ENCODE measurements at places on chromosomes 1 and 21.

DNA sequence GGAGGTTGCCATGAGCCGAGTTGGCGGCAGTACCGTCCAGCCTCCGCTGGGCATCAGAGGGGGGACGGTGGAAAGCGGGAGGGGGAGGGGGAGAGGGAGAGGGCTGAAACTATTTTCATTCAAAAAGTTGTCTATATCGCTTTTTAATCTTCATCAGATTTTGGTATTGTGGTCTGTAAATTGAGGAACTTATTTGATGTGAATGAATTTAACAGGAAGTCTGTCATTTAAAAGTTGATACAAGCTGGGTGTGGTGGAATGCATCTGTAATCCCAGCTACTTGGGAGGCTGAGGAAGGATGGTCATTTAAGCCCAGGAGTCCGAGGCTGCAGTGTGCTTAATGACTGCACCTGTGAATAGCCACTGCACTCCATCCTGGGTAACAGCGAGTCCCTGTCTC, 3.0 kb upstream of the EPHX4 start:
- no peak for DNase-seq

DNA sequence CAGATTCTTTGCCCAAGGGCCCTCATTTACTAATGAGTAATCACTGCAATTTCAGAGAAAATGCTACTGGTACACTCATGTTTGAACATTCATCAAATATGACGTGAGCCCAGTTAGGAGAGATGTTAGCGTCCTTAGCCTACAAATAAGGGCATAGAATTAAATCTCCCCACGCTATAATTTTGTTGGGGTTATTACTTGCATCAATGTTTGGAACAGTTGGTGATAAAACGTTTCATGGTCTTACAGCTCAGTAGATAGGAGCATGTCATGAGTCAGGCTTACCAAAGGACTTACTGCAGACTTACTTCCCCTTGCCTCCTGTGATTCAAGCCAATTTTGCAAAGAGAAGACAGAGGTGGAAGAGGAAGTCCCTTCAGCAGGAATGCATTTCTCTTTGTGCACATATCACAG, 304.0 kb downstream of the KIF26B start:
- no peak for DNase-seq

GRCh38 chr1:29855561-29856160, 619.3 kb downstream of the PTPRU start:
- DNase-seq, result no peak

DNA sequence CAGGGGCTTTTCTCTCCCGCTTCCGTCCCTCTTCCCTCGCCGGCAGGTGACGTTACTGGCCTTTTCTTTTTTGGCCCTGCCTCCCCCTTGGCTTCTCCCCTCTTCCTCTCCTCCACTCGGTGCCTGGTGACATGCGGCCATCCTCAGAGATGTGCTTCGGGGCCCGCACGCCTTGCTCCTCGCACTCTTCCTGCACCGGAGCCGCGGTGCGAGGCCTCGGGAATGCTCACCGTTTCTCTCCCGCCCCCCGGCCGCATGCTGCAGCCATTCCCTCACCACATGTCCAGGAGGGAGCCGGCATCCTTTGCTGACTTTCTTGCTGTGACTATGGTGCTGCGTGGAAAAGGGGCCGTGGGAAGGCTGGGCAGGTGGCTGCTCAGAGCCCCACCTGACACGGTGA, 39.3 kb downstream of the PDE9A start:
- DNase-seq, result no peak

- no peak for DNase-seq
Observed at GRCh38 chr1:37622131-37622530, 12.6 kb downstream of the RSPO1 start.

DNA sequence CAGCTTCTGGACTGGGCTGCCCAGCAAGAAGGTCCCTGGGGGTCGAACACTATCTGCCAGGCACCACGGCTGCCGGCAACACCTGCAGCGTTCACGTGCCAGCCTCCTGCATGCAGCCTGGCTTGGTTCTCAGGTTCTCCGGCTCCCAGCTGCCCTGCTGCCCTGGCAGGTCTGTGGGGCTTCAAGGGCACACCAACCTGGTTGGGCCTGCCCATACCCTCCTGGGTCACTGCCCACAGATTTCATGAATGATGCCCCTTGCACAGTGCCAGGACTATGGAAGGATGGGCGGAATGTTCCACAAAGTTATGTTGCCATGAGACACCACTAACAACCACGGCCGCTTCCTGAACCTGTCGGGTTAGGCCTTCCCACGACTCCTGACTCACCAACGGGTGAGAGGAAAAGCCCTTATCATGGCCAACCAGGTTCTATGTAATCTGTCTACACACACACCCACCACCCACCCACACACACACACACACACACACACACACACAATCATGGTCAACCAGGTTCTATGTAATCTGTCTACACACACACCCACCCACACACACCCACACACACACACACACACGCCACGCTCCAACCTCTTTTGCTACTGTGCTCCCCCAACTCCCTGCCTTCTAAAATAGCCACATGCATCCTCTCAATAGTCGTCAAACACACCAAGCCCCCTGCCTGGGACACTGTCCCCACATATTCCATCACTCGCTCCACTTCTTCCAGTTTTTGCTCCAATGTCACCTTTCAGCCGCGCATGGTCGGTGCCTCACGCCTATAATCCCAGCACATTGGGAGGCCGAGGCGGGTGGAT, 32.2 kb downstream of the HSPG2 start:
- no peak for DNase-seq

- no peak for DNase-seq
Observed at GRCh38 chr1:148307583-148308185, 155.6 kb upstream of the NBPF11 start.

- DNase-seq, result no peak
Observed at GRCh38 chr1:12229386-12229834, 420 bp upstream of the VPS13D start.

GRCh38 chr1:107952989-107953388, 12.0 kb downstream of the VAV3 start:
- no peak for DNase-seq

- no peak for DNase-seq
Observed at GRCh38 chr1:236515443-236515958, 8.3 kb upstream of the LGALS8 start.

GRCh38 chr1:115057661-115058254, 28.1 kb downstream of the TSHB start:
- no peak for DNase-seq

- DNase-seq, result peak; percentile 65
Observed at GRCh38 chr1:89363196-89363595, 663 bp upstream of the GBP6 start.

- DNase-seq, result no peak
Observed at GRCh38 chr1:117110774-117111173, 10.8 kb downstream of the TRIM45 start.

DNA sequence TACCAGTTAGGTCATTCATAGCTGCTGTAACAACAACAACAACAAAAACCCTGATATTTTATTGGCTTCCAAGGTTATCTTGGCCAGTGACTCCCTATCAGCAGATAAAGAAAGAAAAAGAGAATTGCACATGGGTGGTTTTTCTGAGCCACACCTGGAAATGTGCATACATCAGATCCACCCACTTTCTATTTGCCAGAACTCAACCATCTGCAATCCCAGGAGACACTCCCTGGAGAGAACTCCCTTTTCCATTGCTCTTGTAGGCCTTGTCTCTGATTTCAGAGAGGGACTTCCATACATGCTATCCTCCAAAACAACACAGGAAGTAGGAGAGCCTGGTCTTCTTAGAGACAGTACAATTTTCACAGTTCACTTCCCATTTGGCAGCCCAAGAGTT, 74.9 kb upstream of the ZC3H11B start:
- DNase-seq, result no peak

GRCh38 chr1:180243517-180244221, 13.6 kb downstream of the LHX4 start:
- no peak for DNase-seq

DNA sequence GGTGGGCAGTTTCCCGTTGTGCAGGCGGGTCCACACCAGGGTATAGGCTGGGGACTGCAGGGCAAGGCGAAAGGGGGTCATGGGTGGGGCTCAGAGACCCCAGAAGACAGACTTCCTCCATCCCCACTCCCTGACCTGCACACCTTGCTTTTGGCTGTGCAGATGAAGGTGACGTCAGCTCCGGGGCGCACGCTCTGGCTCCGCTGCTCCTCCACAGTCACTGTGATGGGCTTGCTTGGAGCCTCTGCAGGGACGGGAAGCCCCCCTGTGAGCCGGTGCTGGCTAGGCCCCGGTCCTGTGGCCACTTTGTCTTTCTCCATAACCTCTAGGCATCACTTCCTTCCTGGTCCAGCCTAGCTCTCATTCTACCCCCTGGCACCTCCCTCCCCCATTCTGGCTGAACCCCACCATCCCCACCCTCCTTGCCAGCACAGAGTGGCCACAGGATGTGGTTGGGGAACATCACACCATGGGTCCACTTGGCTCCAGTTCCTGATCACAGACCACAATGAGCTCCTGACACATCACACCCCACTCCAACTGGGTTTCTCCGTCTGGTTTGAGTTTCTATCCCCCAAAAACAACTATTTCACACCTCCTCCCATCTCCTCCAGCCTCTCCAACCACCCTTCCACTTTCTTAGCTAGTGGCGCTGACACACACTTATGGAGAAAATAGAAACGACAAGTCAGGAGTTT, 45.2 kb downstream of the LDLRAD2 start:
- DNase-seq, result no peak

DNA sequence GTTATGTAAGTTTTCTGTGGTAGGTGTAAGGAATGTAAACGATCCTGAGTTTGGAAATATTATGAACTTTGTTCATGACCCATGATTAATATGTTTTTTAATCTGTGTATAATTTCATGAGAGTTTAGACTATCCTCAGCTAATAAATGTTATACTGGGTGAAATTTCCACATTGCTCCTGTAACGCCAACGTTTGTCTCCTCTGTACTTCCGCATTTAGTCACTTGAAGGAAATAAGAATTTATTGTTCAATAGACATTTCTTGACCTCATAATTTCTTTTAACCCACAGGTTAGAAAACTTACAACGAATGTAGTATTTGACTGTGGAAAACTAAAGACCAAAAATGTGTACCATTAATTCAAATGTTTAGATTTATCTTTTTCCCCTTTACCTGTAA, 876 bp downstream of the KCNJ15 start:
- DNase-seq, result no peak

DNA sequence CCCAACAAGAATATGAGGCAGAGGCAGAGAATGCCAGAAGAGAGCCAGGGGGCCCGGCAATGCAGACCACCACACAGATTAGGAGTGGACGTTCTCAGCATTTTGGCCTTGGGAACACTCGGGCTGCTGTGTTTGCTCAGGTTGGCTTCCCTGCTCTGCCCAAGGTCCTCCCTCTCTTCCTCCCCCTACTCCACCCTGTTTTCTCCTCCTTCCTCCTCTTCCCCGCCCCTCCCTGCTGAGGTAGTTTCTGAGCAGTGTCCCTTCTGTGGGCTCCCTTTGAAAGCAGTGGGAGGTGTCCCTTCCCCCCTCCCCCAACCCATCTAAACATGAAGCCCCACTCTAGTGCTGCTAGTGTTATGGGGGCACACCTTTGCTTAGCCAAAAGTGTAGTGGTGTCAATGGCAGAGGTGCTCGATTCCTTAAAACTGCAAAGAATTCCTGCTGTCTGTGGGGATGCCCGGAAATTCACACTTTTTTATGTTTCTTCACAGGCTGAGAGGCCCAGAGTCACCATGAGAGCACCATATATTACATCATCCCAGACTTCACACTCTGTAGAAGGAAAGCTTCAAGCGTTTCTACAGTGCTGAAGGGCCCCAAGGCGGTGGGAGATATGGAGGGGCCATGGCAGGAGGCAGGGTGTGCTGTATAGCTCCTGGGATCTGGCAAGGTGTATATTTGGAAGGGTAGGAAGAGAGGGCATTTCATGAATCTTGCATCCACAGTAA, at the start of gene HHIPL2:
HHIPL2 (minus strand) TSS at position 161 of the 728 bp plus-strand sequence; CDS start at position 101, 60 bp downstream.
- no peak for DNase-seq

DNA sequence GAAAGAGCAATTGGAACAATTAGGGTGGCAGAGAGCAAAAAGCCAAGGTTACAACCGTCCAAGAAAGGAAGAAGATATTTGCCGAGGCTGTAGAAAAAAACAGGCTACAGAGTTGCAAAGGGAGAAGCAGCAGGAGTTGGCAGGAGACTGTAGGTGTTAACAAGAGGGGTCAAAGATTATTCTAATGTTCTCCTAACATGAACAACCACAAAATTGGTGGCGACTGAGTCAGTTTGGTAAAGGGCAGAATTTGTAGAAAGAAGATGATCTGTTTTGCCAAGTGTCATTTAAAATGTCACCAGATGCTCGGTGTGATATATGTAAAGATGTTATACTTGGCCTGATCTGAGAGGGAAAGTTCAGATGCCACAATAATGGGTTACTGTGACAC, 401 bp upstream of the PRUNE1 start:
- no peak for DNase-seq

DNA sequence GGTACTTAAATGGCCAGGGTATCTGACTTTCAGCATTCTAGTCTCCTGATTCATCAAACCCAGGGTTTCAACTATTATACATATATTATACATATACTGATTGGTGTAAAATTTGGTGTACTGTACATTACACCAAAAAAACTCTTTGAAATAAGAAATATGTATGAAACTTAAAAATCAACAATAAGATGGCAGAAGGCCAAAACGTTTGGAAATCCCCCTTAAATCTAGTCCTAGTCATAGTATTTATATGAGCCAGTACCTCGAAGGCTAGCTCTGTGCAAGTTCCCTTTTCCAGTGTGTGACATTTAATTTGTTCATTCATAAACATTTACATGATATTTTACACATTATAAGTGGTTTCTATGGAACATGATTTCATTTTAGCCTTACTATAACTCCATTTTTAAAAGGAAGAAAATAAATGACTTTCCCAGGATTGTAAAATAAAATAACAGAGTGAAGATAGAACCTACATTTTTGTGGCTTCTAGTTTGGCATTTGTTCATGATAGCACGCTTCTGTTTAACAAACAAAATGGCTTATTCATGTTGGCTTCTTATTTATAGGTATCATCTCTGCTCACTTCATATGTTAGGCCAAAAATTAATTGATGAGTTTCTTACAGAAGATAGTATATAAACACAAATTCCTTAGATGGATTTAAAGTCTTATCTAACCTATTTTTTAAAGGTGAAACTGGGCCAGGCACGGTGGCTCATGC, 18.8 kb upstream of the ZNF281 start:
- no peak for DNase-seq

GRCh38 chr1:9448132-9449109, 90.8 kb upstream of the SLC25A33 start:
- no peak for DNase-seq

DNA sequence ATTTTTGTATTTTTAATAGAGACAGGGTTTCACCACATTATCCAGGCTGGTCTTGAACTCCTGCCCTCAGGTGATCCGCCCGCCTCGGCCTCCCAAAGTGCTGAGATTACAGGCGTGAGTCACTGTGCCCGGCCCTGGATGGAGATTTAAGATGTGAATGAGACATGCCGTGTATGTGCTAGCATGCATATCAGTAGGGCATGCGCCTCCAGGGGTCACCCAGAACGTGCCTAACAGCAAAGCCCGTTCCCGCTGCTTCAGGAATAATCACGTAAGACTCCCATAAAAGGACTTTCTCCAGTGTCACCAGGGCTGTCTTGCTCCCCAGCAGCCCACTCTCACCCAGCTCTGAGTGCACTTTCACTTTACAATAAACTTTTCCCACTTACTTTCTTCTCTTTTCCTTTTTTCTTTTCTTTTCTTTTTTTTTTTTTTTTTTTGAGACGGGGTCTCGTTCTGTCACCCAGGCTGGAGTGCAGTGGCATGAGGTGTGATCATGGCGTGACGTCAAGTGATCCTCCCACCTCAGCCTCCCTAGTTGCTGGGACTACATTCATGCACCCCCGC, 46.9 kb upstream of the DISP3 start:
- DNase-seq, result no peak

GRCh38 chr21:42542196-42542595, 28.5 kb downstream of the SLC37A1 start:
- DNase-seq, result no peak

Data from activated CD4-positive, alpha-beta T cell treated with anti-CD3 and anti-CD28 coated beads, Interleukin-2, Interleukin-4, amounts not matched to agents 100 ng/mL and 50 ng/mL, durations not matched to agents 16 hours and 8 hours (primary cell).